ENCODE measurements at places on chromosomes 2 and 18.

GRCh38 chr2:105804266-105804665 lies 59.6 kb downstream of the NCK2 start:
- no peak for DNase-seq

DNA sequence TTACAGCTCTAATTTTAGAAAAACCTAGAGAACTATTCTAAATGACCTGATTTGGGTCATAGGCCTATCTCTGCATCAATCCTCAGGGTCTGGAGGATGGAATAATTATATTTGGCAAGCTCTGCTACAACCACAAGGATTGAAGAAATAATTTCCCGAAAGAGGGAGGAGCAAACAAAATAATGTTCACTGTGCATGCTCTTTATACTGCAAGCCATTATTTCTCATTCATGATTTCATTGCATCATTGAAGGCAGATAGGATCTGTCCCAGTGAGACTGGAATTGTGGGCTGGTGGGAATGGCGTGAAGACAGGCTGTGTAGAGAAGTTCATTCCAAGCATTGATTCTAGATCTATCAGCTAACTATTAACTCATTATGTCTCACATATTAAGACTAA lies 12.7 kb upstream of the MAPRE2 start:
- no peak for DNase-seq

DNA sequence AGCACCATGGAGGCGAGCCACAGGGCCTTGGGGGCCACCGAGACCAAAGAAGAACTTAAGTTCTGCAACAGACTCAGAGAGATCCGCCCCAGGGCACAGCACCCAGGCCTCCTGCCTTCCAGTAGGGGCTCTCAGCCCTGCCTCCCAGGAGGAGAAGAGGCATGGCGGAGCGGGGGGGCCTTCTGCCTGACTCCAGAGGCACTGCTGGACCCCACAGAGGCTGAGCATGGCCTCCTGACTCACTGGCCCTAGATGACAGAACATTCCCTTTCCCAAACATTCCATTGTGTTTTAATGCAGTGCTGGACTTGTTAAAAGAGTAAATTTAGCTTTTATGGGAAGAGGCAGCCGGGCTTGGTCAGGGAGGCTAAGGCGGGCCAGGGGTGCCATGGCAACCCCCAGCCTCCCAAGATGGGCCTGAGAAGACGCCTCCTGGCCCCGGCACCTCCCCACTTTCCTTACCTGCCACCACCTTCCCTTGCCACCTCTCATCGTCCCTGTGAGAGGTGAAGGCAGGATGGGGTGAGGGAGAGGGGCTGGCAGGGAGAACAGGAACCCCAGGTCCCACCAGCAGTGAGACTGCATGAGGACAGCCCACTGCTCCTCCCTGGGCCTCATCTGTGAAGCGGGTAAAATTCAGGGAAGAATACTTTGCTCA lies 65.4 kb downstream of the SMAD7 start:
- no peak for DNase-seq

- no peak for DNase-seq
These were observed 225.7 kb downstream of the EPHA4 start for GRCh38 chr2:221346411-221346810.

DNA sequence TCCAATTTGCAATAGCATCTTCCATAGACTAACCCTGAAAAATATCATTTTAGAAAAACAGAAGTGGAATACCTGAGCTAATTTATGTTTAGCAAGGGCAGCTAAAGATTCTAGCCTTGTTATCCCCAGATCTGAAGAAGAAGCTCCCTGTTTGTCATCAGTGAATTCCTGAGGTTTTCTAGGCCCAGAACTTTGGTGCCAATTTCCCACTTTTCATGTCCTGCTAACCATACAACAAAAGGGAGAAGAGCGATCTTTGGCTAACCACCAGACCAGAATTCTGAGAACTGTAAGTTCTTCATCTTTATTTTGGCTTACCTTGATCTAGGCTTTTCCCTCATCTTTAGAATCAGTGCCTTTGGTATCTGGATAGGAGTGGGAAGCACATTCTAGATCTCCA lies 51.3 kb upstream of the RASGRP3 start:
- DNase-seq: no peak

- no peak for DNase-seq
These were observed 389.8 kb downstream of the FIGN start for GRCh38 chr2:163345795-163346573.

All from cerebellar nuclear complex (tissue), 1 donor.